ENCODE measurements at places on chromosomes 6 and 20.

GRCh38 chr20:29313481-29313880, 1944.0 kb upstream of the DEFB115 start:
- H3K27ac ChIP-seq = no peak overlapping the region
- H3K4me1 ChIP-seq = no peaks in the 10 kb centered on the region
- H3K36me3 ChIP-seq = no peaks in the 10 kb centered on the region
- H3K27me3 ChIP-seq = no peaks in the 10 kb centered on the region

- H3K27me3 ChIP-seq = no peaks in the 10 kb centered on the region
- H3K27ac ChIP-seq = no peak overlapping the region
- DNase-seq = no peak
- H3K36me3 ChIP-seq = no peaks in the 10 kb centered on the region
- H3K4me3 ChIP-seq = no peak overlapping the region
- H3K4me1 ChIP-seq = no peaks in the 10 kb centered on the region
Measured at GRCh38 chr6:117456998-117457397, 25.5 kb upstream of the DCBLD1 start.

DNA sequence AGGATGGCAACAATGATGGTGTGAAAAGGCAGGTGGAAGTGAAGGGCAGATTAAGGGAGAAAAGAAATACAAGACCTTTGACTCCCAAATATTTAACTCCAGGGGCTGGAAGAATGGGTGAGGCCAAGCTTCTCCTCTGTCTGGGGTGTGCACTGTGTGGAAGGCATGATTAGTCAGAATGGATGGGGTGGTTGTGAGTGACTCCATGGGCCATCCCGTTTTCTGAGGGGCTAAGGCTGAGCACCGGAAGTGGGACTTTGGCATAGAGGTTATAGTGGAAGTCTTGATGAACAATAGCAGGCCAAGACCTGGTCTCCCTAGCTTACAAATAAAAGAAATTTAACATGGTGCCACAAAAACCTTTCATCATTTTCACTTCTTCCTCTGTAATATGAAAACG, 12.1 kb downstream of the E2F3 start:
- no peaks in the 10 kb centered on the region for H3K36me3 ChIP-seq
- peaks cover 2% of the 10 kb centered on the region for H3K4me1 ChIP-seq
- H3K27ac ChIP-seq = peak overlapping the region; percentile 76

DNA sequence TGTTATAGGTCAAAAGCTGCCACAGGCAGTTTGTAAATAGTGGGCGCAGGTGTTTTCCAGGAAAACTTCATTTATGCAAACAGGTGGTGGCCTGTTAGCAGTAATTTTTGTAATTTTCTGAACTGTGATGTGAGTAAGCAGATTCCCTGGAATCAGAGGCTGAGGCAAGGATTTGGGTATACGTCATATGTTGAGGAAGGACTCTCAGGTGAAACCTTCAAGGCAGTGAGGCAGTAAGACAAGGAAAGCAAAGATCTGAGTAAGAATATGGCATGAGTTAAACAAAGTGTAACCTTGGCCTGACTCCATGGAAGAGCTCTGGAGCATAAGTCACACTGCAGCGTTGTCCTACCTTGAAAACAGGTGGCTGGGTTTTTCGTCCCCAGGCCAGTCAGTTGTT, 291.1 kb upstream of the BTBD3 start:
- no peak overlapping the region for H3K4me3 ChIP-seq
- no peaks in the 10 kb centered on the region for H3K36me3 ChIP-seq
- H3K27ac ChIP-seq = no peak overlapping the region

GRCh38 chr6:127462376-127462775, 3.2 kb upstream of the KIAA0408 start:
- H3K27ac ChIP-seq = peak overlapping the region; percentile 79
- no peak overlapping the region for H3K4me3 ChIP-seq
- H3K36me3 ChIP-seq = no peaks in the 10 kb centered on the region
- no peaks in the 10 kb centered on the region for H3K4me1 ChIP-seq
- H3K27me3 ChIP-seq = no peaks in the 10 kb centered on the region

- DNase-seq = no peak
- no peaks in the 10 kb centered on the region for H3K27me3 ChIP-seq
- no peaks in the 10 kb centered on the region for H3K4me1 ChIP-seq
- H3K27ac ChIP-seq = no peak overlapping the region
Measured at GRCh38 chr6:33820243-33820642, 16.4 kb upstream of the MLN start.

GRCh38 chr6:125041740-125042459, 79.7 kb downstream of the RNF217 start:
- H3K27ac ChIP-seq = no peak overlapping the region
- DNase-seq = no peak
- peaks cover 4% of the 10 kb centered on the region for H3K4me1 ChIP-seq
- no peak overlapping the region for H3K4me3 ChIP-seq
- no peaks in the 10 kb centered on the region for H3K36me3 ChIP-seq

DNA sequence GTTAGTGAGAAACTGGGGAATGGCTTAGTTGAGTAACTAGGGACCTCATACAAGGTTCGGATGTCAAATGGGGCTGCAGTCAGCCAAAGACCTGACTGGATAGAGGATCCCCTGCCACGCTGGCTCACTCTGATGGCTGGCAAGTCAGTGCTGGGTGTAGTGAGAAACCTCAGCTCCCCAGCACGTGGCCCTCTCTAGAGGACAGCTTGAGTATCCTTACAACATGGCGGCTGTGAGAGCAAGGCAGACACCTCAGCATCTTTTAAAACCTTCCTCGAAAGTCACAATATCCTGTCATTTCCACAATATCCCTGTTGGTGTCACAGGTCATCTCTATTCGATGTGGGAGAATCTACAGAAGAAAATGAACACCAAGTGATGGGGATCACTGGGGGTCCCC, 26.7 kb upstream of the IPCEF1 start:
- no peak overlapping the region for H3K4me3 ChIP-seq
- H3K36me3 ChIP-seq = no peaks in the 10 kb centered on the region
- H3K27ac ChIP-seq = no peak overlapping the region
- H3K4me1 ChIP-seq = no peaks in the 10 kb centered on the region

DNA sequence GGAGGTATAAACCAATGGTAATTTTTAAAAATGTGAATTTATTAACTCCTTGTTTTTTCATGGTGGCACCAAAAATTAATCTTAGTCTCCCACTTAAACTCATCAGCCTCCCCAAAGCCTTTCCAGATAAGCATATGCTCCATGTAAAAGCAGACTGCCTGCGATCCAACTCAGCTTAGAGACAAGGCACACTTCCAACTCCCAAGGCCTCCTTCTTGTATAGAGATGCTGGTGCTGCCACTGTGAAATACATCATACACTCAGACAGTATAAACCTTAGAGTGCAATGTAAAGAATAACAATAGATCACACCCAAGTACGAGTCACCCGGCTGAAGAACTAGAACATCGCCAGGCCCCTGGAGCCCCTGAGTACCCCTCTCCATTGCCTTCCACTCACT, 2.0 kb downstream of the ANKRD6 start:
- DNase-seq = no peak
- peaks cover 3% of the 10 kb centered on the region for H3K4me1 ChIP-seq
- H3K27ac ChIP-seq = no peak overlapping the region
- H3K4me3 ChIP-seq = no peak overlapping the region
- no peaks in the 10 kb centered on the region for H3K36me3 ChIP-seq

DNA sequence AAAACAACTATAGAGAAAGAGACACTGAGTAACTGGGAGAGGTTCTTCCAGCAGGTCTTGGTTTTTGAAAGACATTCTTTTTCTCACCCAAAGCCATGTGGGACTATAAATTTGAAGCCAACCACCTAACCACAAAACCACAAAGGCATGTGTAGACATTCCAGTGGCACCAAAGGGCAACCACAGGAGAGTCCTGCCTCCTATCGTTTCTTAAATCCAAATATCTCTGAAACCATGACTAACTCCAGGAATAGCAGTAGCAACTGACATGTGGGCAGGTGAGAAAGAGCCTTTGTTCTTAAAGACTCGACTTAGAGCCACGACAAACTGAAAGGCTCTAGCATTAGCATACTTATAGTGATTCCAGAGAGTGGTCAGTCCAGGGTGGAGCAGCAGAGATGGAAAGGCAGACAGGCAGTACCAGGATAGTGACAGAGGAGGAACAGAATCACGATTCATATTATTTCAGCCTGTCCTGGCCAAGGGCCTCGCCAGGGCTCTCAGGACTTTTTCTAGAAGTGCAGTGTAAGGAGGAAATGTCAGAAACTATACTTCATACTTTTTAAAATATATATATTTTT, 9.4 kb upstream of the COL9A1 start:
- no peak for DNase-seq
- no peak overlapping the region for H3K27ac ChIP-seq

DNA sequence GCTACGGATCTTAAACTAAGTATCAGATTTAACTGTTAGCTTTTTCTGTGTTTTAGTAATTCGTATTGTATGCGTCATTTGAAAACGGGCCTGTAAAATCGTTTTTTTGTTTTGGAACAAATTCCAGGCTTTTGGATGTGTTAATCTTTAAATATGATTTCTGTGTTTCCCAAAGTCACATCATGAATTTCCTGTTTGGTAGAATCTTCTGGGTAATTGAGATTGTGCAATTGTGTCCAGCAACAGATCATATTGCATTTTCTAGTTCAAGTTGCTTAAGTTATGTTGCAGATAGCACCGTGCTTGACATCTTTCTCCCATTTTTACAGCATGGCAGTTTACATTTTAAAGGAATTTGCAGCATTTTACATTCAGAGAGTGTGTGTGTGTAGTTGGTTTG, 1.9 kb downstream of the MAPK14 start:
- H3K4me1 ChIP-seq = peaks cover 42% of the 10 kb centered on the region
- no peaks in the 10 kb centered on the region for H3K27me3 ChIP-seq
- H3K27ac ChIP-seq = peak overlapping the region; percentile 94
- DNase-seq = no peak
- H3K36me3 ChIP-seq = no peaks in the 10 kb centered on the region

DNA sequence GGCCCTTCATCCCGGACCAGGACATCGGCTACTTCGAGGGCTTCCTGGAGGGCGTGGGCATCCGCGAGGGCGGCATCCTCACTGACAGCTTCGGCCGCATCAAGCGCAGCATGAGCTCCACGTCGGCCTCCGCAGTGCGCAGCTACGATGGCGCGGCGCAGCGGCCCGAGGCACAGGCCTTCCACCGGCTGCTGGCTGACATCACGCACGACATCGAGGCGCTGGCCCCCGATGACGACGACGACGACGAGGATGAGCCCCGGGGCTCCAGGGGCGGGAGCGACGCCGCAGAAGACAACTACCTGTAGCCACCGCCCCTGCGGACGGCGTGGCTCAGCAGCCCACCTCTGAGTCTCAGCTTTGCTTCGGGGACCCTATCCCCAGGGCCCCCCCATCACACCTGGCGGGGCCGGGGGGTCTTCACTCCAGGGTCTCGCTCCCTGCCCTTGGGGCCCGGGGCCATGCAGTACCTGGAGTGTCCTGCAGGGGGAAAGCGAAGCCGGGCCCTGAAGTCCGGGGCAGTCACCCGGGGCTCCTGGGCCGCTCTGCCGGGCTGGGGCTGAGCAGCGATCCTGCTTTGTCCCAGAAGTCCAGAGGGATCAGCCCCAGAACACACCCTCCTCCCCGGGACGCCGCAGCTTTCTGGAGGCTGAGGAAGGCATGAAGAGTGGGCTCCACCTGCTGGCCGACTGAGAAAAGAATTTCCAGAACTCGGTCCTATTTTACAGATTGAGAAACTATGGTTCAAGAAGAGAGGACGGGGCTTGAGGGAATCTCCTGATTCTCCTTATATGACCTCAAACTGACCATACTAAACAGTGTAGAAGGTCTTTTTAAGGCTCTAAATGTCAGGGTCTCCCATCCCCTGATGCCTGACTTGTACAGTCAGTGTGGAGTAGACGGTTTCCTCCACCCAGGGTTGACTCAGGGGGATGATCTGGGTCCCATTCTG, 20.8 kb upstream of the HCK start:
- H3K4me1 ChIP-seq = peaks cover 8% of the 10 kb centered on the region
- DNase-seq = no peak
- no peaks in the 10 kb centered on the region for H3K36me3 ChIP-seq
- no peaks in the 10 kb centered on the region for H3K27me3 ChIP-seq
- H3K4me3 ChIP-seq = peak overlapping the region; percentile 10
- H3K27ac ChIP-seq = no peak overlapping the region

DNA sequence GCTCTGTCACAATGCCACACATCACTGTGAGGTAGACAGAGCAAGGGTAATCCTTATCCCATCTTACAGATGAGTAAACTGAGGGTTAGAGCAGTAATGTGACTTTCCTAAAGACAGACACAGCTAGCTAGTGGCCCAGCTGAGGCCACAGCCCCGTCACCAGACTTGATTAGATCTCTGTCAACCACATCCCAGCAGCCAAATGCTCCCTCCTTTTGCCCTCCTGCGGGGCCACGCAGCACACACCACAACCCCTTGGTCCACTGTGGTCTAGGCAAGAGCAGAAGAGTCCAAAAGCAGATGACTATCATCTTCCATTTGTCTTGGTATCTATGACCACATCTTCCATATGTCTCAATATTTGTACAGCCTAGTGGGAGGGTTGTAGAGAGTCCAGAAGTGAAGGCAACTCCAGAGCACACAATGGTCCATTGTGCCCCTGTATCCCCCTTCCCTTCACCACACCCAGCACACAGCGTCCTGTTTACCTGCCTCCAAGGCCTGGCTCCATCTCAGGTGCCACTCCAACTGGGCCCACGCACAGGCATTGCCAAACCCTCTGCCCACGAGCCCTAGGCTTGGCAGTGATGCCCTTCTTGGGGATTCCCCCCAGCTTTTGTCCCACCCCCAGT, 47.1 kb upstream of the FOXP4 start:
- no peak for DNase-seq
- no peaks in the 10 kb centered on the region for H3K27me3 ChIP-seq
- no peak overlapping the region for H3K27ac ChIP-seq
- H3K36me3 ChIP-seq = no peaks in the 10 kb centered on the region
- no peak overlapping the region for H3K4me3 ChIP-seq
- no peaks in the 10 kb centered on the region for H3K4me1 ChIP-seq

- peak within 1 kb of the TSS; percentile 68 for H3K27ac ChIP-seq
- peak within 1 kb of the TSS; percentile 90 for H3K4me3 ChIP-seq
- H3K27me3 ChIP-seq = no peaks in the 10 kb centered on the region
- H3K36me3 ChIP-seq = no peaks in the 10 kb centered on the region
Measured at GRCh38 chr20:31869942-31870725, at the start of the genes DUSP15 and TTLL9. TSS of gene DUSP15 (minus strand) at chr20:31870527. CDS start at chr20:31870337, 190 bp downstream. TSS of gene TTLL9 (plus strand) at chr20:31870634. CDS start at chr20:31871127, 493 bp downstream.

DNA sequence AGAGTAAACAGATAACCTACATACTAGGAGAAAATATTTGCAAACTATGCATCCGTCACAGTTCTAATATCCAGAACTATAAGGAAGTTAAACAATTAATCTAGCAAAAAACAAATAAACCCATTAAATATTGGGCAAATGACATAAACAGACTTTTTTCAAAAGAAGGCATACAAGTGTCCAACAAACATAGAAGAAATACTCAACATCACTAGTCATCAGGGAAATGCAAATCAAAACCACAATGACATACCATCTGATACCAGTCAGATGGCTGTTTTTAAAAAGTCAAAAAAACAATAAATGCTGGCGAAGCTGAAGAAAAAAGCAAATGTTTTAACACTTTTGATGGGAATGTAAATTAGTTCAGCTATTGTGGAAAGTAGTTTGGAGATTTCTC, 1117.7 kb upstream of the MAP3K7 start:
- no peaks in the 10 kb centered on the region for H3K4me1 ChIP-seq
- DNase-seq = no peak
- H3K36me3 ChIP-seq = no peaks in the 10 kb centered on the region
- H3K27me3 ChIP-seq = no peaks in the 10 kb centered on the region

Measured in ascending aorta (tissue), 2 donors.